ENCODE measurements at places on chromosomes 6 and 20.

GRCh38 chr6:45423111-45423823, 45.5 kb upstream of the SUPT3H start:
- peak; percentile 71 for DNase-seq

DNA sequence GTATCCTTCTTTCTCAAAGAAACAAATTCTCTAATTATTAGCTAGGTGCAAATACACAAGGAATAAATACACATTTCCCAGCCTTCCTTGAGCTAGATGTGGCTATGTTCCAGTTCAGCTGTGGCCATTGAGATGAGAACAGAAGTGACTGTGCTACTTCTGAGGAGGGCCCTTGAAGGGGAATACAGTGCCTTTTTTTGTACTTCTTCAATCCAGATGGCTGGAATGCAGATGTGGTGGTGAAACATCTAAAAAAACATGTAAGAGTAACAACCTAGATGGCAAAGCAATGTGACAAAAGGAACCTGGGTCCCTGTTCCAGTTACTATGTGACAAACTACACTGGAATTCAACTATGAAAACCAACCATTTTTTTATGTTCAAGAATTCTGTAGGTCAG, 115.4 kb upstream of the DST start:
- DNase-seq = no peak

DNA sequence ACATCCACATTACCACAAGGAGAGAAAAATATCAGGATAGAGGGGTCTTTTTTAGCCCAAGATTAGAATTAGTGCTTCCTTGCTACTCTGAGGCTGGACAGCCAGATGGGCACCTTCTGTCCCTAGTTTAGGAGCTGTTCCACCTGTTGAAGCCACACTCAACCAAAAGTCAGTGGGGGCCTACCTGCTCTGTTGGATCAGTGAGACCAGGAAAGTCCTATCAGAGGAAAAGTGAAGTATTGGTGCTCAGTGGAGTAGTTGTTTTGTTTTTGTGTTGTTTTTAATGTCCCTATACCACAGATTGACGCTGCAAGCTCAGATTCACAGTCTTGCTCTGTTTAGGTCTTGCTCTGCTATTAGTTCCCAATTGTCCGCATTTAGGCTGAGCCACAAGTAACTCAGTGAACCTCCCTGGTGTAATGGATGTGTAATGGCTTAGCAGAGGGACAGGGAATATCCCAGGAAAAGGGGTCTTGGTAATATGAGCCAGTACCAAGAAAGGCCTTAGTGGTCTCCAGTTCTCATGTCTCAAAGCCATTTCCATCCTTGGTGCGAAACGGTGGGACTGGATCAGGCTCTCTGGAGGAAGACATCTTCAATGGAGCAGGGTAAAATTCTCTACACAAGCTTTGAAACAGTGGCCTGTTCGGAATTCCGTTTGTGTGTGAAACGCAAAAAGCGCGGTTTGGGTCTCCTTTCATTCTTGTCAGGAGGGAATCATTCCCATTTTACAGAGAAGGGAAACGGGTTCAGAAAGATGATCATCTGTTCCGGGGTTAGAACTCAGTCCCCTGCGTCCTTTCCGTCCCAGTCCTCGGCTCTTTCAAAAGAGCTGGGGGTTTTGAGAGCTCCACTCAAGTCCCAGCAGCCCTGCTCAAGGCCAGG, 631 bp upstream of the PABPC1L start:
- peak; percentile 44 for DNase-seq

- no peak for DNase-seq
Observed at GRCh38 chr6:52746213-52746612, 17.1 kb downstream of the GSTA2 start.

GRCh38 chr6:57283911-57284455, 33.4 kb upstream of the PRIM2 start:
- no peak for DNase-seq

DNA sequence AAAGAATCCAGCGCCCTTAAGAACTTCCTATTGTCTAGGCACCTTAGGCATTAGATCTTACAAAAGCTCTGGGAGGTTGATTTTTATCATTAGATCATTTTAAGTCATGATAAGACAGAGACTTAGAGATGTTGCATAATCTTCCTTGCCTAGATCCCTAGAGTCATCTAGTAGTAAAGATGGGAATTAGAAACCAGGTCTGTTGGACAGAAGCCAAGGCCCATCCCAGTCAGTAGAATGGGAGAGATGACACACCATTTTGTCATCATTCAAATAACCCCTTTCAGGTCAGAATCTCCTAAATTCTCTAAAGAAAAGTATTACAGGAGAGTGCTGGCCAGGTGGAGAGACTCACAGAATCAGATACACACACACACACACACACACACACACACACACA, 579.1 kb downstream of the BMP2 start:
- DNase-seq = no peak

GRCh38 chr6:5490501-5491069, 229.3 kb downstream of the FARS2 start:
- DNase-seq = no peak

DNA sequence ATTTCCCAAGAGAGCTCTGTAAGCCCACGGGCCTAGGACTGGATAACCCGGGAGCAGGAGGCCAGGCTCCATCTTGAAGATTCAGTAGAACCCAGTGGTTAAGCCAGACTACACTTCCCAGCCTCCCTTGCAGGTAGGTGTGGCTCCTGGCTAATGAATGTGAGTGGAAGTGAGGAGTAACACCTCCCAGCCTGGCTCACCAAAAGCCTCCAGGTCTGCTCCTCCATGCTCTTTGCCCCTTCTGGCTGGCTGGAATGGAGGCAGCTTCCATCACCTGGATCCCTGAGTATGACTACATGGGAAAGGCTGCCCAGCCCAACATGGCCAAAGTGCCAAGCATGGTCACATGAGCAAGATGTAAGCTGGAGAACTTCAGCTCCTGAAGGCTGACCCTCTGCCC, 9.7 kb downstream of the LRRN4 start:
- no peak for DNase-seq

DNA sequence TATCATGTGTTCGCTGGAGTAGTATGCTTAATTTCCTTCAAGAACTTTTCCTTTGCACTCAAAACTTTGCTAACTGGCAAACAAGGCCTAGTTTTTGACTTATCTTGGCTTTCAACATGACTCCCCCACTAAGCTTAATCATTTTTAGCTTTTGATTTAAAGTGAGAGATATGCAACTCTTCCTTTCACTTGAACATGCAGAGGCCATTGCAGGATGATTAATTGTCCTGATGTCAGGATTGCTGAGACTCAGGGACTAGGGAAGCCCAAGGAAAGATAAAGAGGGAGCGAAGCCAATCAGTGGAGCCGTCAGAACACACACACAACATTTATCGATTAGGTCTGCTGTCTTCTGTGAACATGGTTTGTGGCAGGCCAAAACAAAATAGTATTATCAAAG, 491.4 kb downstream of the CBLN4 start:
- no peak for DNase-seq

DNA sequence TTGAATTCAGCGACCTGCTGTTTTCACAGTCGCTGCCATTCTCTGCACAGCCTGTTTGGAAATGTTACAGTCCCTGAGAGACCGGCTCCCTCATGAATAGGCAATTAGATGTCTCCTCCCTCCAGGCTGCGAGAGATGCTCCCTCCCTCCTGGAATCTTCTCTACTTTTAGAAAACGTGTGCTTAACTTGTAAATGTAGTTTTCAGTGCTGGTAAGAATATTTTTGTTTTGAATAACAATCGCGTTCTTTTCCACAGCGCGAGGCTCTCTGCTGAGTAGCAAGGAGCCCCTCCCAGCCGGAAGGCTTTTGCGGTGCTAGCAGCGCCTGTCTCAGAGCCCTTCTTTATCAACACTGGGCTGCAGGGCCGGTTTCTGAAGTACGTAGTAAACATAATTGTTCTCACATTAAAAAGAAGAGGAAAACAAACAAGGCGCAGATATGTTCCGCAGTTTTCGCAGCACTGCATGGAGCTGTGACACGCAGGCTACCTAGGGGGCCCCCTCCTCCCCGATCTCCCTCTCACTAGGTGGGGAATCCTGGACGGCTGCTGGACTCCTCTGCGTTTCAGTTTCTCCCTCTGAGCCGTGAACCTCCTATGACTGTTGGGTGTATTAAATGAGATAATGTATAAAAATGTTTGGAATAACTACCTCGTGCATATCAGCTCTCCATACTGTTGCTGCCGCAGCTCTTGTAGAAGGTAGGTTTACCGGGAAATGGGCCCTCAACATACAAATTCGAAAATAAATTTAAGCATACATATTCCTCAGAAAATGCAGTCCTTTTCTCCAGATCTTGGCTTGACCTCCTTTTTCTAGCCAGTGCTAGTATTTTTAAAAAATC, 79.0 kb upstream of the SPACA1 start:
- DNase-seq = peak; percentile 79

DNA sequence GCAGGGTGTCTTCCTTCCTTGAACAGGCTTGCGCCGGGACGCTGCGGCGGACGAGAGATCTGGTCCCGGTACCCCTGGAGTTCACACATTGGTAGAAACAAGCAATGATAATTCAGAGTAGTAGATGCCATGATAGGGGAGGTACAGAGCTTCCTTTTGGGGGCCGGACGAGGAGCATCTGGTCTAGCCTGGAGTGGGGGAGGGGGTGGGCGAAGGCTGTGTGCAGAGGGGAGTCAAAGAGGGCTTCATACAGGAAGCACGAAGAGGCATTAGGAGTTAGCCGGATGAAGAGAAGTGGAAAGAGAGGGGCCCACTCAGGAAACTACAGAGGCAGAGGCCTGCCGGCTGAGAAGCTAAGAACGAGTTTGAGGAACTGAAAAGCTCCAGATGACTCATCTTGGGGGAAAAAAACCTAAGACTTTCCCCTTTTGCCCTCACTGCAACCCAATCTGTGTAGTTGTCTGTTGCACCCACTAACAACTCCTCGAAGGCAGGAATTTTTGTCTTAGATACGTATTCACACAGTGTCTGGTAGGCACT, 611 bp downstream of the CNPY3 start:
- no peak for DNase-seq

GRCh38 chr6:170417881-170418280, 111.3 kb downstream of the FAM120B start:
- DNase-seq = no peak

Measured in retina (tissue), 1 donor.